ENCODE measurements at places on chromosomes 3 and 15. TPM values are rescaled to one million over a fixed set of nuclear protein-coding genes. Genes with fewer than 3 reads are reported as not detected.

CMTM8 gene
- 28.5 TPM for total RNA-seq

GRCh38 chr3:32180141-32180784 lies 58.2 kb upstream of the CMTM8 start:
- no peaks in the 10 kb centered on the region for H3K27me3 ChIP-seq
- DNase-seq, result no peak
- H3K27ac ChIP-seq, result no peak overlapping the region
- 0 out of 2 replicates have a peak, but pooled peaks cover 5% of the 10 kb centered on the region for H3K4me1 ChIP-seq
- no peak overlapping the region for H3K4me3 ChIP-seq

DNA sequence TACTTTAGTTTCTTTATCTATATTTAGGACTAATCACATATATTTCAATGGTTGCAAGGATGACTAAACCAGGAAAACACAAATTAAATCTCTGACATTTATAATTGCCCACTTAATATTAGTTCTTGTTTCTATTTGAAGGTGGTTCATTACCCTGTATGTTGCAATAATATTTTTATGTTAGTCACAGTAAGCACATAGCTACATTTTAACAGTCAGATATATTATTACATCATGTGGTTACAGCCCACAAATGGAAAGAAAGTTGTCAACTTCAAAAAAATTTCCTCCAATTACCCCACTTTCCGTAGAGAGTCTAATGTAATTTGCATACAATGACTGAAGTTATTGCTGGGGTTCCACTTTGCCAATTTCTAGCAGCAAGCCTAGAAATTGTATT lies 114.6 kb downstream of the TUSC7 start:
- H3K36me3 ChIP-seq, result no peaks in the 10 kb centered on the region
- H3K27me3 ChIP-seq, result no peaks in the 10 kb centered on the region
- no peak overlapping the region for H3K27ac ChIP-seq
- DNase-seq, result no peak
- H3K4me1 ChIP-seq, result no peaks in the 10 kb centered on the region

DNA sequence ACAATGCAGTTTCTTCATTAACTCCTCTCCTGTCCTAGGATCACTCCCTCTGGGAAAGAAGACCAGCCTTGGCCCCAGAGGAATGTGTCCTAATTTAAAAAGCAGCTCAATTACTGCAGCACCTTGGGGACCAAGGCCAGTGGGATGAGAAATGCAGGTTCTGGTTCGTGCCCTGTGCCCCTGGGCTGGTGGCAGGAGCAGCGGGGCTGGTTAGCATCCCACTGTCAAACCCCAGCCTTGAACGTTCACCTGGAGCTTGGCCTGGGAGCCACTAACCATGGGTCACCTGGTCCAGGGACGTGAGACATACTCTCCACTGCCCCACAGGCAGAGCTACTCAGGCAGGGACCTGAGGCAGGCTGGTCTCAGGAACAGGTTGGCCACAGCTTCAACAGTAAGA lies 8.4 kb upstream of the RTP3 start:
- no peak overlapping the region for H3K27ac ChIP-seq
- peaks cover 21% of the 10 kb centered on the region for H3K4me1 ChIP-seq
- no peak overlapping the region for H3K4me3 ChIP-seq

DNA sequence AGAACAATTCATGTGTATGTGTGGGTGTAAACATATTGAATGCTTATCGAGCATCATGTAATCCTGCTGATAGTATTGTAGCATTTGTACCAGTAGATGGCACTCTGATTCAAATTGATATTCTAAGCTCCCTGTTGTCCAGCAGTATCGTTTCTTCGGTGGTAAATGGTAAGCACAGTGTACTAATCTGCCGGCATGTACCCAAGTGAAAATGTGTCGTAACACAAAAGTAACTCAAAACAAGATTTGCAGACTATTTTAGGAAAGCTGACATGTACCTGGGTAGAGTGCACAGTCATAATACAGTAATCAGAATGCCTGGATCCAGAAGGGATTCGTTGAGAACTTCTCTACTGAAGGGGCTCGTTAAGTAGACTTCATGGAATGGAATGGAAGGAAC lies 31.7 kb upstream of the MNS1 start:
- H3K27me3 ChIP-seq, result no peaks in the 10 kb centered on the region
- no peaks in the 10 kb centered on the region for H3K36me3 ChIP-seq
- DNase-seq, result peak; percentile 48
- no peak overlapping the region for H3K27ac ChIP-seq
- no peaks in the 10 kb centered on the region for H3K4me1 ChIP-seq

Data from Caco-2 (cell line).